Osteocyte (in vitro differentiated cells): ENCODE measurements at places on chromosomes 2 and 18. TPM values are rescaled to one million over a fixed set of nuclear protein-coding genes. Genes with fewer than 3 reads are reported as not detected.
A peak's percentile ranks its signal among the peaks of the same experiment; 100 is the strongest.

DNA sequence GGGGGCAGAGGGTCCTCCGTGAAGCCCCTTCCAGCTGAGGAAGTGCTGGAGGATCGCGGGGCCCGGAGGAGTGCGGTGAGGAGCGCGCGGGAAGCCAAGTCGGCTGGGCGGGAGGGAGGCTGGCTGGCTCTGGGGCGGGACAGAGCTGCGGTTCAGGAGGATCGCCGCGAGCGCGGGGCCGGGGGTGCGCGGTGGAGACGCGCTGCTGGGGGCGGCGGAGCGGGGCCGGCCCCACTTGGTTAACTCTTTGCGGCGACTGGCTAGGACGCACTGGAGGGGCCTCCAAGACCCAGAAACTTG, 464 bp downstream of the CYBRD1 start:
- DNase-seq, result peak; percentile 86

DNA sequence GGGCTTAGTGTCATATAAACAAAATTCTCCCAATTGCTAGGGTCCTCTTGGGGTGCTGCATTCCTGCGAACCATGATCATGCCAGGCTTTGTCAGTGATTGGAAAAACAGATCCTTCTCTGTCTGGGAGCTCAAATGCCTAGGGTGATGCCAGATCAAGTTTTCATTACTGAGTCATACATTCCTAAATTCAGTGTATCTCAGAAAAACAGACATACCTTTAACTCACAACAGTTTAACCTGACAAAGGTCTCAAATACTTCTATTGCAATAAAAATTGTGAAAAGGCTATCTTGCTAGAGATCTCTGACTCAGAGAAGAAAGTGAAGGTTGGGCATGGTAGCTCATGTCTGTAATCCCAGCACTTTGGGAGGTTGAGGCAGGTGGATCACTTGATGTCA, 86.9 kb downstream of the SH3YL1 start:
- DNase-seq, result no peak

GRCh38 chr18:55228707-55229106, 269.4 kb upstream of the CCDC68 start:
- no peak for DNase-seq

DNA sequence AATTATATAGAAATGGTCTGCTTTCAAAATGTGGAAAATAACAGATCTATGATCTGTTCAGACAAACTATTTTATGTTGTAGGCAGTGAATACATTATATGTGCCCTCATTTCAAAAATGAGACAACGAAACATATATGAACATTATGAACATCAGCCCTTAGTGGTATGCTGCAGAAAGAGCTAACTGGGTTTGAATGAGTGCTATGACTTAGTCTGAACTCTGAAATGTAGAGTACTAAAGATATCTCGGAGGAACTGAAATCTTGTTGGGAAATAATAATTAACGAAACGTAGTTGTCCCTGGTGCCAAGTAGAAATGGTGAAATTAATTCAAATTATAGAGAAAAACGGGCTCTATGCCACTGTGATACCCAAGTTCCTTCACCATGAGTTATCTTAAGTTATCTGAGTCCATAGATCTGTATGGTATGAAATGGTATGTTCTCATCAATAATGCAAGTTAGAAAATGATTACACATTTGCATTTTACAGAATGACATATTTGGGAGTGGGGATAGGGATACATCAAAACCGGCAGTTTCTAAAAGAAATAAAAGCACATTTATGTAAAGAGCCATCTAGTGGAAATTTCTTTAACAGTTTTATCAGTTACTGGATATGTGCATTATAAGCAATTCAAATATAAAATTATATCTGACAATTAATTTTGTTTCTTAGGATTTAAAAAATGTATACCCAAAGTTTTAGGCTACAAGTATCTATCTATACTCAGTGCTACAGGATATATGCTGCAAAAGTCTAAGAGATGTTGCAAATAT, 26.7 kb downstream of the STARD6 start:
- no peak for DNase-seq

DNA sequence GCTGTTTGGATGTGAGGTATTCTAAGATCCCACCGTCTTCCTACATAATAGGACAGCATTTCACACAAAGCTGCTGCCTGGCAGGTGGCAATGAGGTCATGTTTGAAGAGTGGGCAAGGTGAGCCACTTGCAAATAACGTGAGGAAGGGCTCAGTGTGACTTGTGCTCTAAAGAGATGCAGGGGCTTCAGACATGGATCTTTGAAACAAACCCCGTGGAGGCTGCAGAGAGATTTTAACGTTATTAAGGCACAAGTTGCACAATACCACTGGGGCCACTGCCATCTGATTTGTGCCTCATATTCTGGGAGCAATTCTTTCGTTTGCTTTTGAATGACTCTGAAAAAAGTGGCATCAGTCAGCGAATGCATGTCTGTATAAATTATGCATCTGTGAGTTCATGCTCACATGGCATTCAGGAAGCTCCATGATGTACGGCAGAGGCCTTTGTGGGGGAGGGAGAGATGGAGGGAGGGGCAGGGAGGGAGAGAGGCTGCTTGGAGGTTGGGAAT, 362.0 kb downstream of the SOX11 start:
- DNase-seq, result no peak

DNA sequence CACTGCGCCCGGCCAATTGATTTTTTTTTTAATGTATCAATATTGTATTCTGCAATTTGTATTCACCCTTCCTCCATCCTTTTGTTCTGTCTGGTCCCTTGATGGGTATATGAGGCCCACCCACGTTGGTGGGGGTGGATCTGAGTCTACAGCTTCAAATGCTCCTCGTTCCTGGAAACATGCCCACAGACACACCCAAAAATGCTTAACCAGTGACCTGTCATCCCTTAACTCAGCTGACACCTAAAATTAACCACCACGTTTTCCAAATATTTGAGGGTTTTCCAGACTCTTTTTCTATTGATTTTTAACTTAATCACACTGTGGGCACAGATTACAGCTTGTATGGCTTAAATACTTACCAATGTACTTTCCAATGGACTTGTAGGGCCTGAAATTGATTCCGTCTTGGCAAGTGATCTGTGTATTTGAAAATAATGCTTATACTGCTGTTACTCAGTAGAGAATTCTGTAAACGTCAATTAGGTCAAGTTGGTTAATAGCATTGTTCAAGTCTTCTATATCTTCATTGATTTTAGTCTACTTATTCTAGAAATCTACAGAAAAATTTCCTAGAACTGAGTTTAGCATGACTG, 34.4 kb upstream of the CYP27C1 start:
- DNase-seq, result no peak

- DNase-seq, result no peak
Observed at GRCh38 chr2:144834998-144835633, 315.2 kb upstream of the ZEB2 start.

- no peak for DNase-seq
Observed at GRCh38 chr2:199612509-199613130, 154.9 kb upstream of the SATB2 start.

DNA sequence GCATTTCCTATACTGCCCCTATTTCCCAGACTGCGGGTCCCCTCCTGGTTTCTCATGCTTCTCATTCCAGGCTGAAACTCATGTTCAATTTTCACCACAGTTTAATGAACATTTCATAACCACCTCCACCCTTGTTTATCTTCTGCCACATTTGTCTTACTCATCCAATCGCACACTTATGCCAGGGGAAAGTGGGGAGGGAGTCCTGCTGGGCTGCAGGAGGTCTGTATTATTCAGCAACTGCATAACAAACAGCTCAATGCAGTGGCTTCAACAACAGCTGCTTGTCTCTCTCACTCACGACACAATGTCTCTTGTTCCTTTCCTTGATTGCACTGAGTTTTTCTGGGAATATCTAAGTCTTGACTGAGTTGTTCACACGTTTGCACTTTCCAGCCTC, 106.0 kb downstream of the ZNF519 start:
- DNase-seq, result no peak

Gene SRD5A2
- not detected in 2 replicates for total RNA-seq

Gene RIT2
- total RNA-seq, result not detected in 2 replicates

Gene ANKRD29
- not detected in 2 replicates for total RNA-seq

Gene TMEM178A
- total RNA-seq, result 0.71 and 1.6 TPM in 2 replicates

Gene SPATA3
- total RNA-seq, result not detected in 2 replicates

Gene CPO
- total RNA-seq, result not detected in 2 replicates
